Dermis microvascular lymphatic vessel endothelial cell (primary cell): ENCODE measurements at places on chromosomes 12 and 14. TPM values are rescaled to one million over a fixed set of nuclear protein-coding genes. Genes with fewer than 3 reads are reported as not detected.

The BEST3 gene
- total RNA-seq: under 0.01 and 0.25 TPM in 2 replicates

The C12orf50 gene
- total RNA-seq: under 0.01 TPM in 1 of 2 replicates, not detected in the other

The IRAK3 gene
- 9.5 and 14.5 TPM in 2 replicates for total RNA-seq

The NFATC4 gene
- 0.76 and 1.0 TPM in 2 replicates for total RNA-seq

The SPTB gene
- under 0.01 and 0.13 TPM in 2 replicates for total RNA-seq

The CIROP gene
- not detected in 2 replicates for total RNA-seq

The CLBA1 gene
- total RNA-seq: 4.4 and 5.1 TPM in 2 replicates
